ENCODE measurements at places on chromosomes 7 and 10.

DNA sequence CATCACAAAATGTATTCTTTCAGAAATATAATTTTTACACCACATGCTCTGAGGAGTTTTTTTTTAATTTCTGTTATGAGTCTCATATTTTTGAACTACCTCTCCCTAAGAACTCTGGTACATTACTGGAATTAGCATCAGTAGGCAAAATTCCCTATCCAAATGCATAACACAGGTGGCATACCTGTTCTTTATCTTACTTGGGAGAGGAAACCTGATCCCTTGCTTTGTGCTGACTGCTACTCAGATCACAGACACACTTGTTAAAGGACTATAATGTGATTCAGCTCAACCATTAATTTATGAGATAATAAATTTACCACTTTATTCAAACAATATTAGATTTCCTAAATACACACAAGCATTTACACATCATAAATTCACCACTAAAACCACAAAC is 617.2 kb downstream of the GRM8 start:
- DNase-seq: no peak

DNA sequence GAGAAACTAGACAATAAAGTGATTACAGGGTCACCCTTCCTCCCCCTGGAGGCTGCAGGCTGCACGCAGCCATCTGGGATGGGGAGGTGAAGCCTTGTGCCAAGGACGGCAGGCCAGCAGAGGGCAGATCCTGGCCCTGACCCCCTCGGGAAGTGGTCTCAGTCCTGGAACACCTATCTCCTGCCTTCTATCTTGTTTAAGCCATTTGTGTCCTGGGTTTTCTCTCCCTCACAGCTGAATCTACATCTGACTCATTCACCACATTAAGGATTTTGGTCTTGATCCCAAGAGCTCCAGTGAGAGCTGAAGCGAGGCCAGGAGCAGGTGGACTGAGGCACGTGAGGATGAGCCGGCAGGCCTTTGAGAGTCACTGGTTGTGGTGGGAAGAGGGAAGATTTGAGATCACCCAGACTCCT is 16.4 kb upstream of the PARP12 start:
- DNase-seq: peak; percentile 14

DNA sequence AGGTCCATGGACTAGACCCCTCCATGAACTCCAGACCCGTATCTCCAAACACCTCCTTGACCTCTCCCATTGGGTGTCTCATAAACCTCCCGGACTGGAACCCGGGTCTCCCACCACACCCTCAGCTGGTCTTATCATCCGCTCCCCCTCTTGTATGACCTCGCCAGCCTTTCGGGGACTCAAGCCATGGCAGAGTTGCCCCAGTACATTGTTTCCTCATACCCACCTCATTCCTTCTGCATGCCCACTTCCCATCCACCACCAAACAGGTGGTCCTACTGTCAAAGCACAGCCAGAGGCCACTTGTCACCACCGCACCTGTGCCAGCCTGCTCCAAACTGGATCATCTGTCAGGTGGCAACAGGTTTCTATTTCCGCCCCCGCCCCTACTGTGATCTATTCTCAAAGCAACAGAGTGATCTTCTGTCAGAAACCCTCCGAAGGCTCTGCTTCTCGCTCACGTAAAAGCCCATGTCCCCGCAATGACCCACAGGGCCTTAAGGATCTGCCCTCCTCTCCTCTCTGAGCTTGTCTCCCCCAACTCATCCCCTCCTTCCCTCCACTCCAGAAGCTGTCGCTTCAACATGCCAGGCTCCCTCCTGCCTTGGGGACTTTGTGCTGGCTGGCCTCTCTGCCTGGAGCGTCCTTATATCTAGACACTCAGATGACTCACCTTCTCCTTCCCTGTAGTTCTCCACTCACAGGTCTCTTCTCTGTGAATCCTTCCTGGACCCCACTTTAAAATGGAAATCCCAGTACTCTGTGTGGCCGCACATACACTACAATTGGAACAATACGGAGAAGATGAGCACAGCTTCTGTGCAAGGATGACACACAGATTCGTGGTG is 22.8 kb upstream of the PRKAG2 start:
- no peak for DNase-seq

GRCh38 chr10:29174389-29174788 is 114.5 kb upstream of the LYZL1 start:
- peak; percentile 26 for DNase-seq

DNA sequence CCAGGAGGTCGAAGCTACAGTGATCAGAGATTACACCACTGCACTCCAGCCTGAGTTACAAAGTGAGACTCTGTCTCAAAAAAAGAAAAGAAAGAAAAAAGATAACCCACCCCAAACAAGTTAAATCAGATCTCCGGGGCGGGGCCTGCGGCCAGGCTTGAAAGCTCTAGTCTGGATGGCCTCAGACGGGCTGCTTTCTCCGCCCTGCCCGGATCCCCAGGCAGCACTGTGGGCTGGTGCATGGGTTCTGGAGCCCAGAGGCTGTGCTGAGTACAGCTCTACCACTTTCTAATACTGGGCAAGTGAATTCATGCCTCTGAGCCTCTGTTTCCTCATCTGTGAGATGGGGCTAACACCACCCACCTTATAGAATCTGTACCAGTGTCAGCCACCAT is 83.7 kb downstream of the ZMIZ1 start:
- no peak for DNase-seq

- no peak for DNase-seq
Measured at GRCh38 chr7:5348134-5349004, 65.6 kb downstream of the SLC29A4 start.

GRCh38 chr10:33120700-33121099 is 162.7 kb upstream of the ITGB1 start:
- no peak for DNase-seq

DNA sequence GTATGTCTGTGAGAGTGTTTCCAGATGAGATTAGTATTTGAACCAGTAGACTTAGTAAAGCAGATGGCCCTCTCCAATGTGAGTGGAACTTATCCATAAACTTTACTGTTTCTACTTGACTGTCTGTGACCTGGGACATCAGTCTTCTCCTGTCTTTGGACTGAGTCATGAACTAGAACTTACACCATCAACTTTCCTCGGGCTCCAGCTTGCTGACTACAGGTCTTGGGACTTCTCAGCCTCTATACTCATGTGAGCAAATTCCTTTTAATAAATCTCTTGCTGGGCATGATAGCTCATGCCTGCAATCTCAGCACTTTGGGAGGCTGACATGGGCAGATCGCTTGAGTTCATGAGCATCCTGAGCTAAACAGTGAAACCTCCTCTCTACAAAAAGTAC is 25.7 kb upstream of the WAPL start:
- no peak for DNase-seq

DNA sequence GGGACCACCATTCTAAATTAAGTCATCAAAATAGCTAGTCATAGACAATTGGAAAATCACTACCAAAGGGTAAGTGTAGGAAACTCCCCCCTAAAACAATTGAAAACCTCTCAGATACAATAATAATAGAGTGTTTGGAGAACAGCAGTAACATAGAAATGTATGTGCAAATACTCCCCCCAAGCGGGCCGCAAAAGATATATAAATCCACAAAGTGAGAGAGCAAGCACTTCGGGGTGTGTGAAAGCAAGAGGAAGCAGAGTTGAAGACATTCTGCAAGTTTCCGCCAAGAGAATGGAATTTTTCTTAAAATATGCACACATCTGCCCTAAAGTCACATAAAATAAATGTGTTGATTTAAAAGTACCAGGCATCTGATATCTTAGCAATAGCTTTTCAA is 33.3 kb downstream of the CHCHD3 start:
- DNase-seq: no peak

GRCh38 chr10:46052791-46053375 is 6.8 kb upstream of the MSMB start:
- no peak for DNase-seq

- DNase-seq: no peak
Measured at GRCh38 chr10:93459466-93459865, 22.7 kb downstream of the MYOF start.

- DNase-seq: no peak
Measured at GRCh38 chr7:129858490-129858889, 94.3 kb downstream of the UBE2H start.

GRCh38 chr7:111266613-111267012 is 175.7 kb downstream of the LRRN3 start:
- DNase-seq: no peak

DNA sequence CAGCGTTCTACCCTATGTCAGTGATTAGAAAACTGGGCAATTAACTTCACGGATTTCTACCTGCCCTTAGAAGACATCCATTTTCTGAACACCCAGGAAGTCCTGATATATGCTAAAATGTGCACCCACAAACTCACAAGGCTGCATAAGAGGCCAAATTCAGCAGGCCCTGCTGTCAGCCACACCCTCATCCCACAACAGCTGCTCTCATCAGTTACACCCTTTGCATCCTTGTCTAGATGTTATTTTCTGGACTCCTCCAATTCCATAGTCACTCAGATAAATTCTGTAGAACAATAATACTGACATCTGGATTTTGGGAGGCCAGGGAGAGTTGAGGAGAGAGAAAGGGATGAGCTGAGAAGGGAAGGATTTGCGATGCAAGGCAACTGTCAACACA is 208.9 kb downstream of the TAX1BP1 start:
- no peak for DNase-seq

DNA sequence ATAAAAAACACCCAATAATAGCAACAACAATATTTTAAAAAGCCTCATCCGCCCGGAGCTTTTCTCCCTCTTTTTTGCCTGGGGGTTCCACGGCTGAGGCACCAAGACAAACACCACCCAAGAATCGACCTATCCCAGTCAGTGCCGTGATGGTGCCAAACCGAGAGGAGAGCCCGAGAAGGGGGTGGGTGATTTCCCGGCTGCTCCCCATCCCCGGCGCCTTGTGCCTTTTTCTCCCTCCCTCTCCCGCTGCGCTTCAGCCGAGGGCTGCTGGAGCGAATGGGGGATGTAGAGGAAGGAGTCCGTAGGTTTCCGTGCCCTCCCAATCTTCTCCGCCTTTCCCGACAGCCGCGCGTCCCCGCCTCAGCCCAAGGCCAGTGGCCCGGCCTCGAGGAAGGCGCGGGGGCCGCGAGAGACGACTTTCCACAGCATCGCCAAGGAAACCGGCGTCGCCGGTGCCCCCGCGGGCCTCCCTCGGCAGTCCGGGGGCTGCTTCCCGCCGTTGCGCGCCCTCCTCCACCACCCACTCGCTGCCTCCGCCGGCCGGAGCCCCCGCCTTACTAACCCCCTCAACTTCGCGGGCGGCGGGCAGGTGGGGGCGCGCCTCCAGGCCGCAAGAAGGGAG is 1.3 kb downstream of the EGR2 start:
- DNase-seq: no peak

- DNase-seq: no peak
Measured at GRCh38 chr10:84693006-84693405, 364.6 kb downstream of the CCSER2 start.

DNA sequence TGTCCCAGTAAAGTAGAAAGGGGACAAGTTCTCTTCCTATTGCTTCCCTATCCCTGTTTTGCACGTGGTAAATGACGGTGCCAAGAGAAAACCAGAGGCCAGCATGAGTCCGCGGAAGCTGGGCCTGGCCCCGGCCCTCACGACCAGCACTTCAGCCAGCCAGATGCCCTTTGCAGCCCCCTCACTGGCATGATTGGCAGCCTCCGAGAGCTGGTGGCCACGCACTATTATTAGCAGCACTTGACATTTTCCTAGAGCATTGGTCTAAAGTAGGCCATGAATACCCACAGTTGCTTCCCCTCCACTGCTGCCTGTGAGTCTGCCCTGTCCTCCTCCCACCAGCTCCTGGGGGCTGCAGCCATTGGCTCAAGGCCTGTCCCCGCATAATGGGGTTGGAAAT is 369.1 kb downstream of the PLXNA4 start:
- no peak for DNase-seq

GRCh38 chr7:66015440-66016130 is 33.6 kb upstream of the GUSB start:
- no peak for DNase-seq

DNA sequence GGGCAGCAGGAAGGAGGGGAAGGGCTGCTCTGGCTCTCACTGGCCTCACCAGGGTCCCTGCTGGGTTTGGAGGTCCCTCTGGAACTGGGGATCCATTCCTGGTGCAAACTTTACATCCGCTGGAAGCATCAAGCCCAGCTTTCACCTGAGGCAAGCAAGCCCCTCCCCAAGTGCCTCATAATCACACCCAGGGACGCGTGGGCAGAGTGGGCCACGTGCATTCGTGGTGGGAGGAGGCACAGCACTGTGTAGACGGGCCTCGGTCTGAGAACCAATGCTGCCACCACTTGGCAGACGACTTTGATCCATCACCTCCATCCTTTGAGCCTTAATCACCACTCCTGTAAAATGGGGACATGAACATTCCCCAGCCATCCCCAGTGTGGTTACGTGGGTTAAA is 74.1 kb downstream of the VWA2 start:
- no peak for DNase-seq

GRCh38 chr7:4711634-4712033 is 29.5 kb downstream of the FOXK1 start:
- no peak for DNase-seq

DNA sequence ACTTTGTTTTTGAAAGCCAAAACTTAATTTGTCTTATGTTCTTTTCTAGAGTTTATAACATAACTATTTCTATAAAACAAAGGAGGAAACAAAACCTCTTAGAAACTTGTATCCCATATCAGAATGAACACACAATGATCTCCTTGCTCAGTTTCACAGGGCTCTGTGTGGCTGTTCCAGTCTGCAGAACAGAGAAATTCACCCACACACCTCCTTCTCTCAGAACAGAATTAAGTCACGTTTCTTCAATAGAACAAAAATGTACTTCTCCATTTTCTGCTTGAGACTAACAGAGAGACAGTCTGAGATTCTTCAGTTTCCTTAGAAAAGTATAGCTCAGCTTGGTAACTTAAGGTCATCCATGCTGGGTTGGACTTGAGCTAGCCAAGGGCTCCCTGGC is 15.8 kb upstream of the DOCK1 start:
- no peak for DNase-seq

GRCh38 chr7:73871163-73872011 is 10.4 kb downstream of the TMEM270 start:
- DNase-seq: no peak

DNA sequence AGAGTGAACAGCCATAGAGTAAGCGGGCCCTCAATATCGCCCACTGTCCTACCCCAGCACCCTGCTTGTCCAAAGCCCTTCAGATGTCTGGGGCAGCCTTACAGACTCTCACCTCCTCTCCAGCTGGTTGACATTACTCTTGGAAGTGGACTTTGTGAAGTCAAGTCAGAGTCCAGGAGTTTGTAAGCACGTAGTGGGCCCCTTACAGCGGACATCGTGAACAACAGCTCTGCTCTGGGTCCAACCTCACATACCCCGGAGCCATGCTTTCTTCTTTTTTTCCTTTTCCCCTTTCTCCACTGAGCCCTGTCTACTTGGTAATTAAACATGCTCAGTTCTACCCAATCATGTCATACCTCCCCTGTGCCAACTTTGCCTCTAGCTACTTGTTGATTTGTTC is 17.5 kb downstream of the HNRNPF start:
- DNase-seq: no peak

- no peak for DNase-seq
Measured at GRCh38 chr7:158606129-158606528, 18.5 kb upstream of the PTPRN2 start.

Data from SW 1271 (cell line).